Natural killer cell (primary cell): ENCODE measurements at places on chromosomes 5 and 9.

DNA sequence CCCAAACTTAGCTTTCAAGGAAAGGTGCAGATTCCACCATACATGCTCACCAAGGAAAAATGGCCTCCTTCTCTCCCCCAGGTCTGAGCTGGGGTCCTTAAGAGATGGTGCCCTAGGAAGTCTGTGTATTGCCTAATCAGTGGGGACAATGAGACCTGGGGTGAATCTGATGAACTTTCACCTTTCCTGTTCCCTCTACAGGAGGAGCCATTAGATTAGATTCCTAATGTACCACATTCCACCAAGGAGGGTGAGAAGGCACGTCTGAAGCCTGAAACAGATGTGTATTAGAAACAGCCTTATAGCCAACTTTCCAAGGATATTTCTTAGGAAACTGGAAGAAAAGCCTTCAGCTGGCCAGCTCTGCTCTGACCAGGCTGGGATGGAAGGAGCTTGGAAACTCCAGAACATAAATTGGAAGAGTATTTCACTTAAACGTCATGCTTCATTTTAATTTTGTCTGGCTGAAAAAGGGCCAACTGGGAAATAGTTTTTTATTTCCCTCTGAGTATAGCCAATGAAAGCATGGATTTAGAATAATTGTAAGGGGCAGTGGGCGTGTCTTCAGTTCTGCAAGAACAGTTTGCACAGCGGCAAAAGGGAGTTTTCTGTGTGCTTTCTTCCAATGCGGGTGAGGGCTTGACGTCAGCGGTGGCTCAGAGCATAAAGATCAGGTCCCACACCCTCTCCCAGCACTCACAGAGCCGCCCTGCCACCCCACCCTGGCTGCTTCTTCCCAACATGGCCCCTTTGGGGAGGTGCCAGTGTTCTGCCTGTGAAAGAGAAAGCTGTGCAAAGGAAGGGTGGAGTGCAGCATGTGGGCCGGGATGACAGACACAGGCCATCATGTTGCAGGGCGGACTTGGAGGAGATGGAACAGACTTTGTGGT, 210.9 kb downstream of the ESM1 start:
- DNase-seq, result no peak

DNA sequence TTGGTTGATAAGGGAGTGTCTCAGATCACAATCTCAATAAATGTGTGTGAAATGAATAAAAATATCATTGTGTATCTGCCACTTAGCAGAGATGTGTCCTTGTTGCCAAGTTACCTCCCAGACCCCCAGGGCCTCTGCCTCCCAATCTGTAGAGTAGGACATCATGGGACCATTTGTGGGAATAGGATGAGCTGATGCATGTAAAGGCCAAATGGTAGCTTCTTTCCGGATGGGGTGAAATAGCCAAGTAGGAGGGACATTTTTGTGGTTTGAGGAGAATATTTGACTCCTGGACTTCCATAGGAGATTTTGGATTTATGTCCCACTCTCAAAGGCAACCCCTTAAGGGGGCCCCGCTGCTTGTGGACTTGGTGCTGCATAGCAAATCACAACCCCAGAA, 82.6 kb upstream of the HRH2 start:
- no peak for DNase-seq

DNA sequence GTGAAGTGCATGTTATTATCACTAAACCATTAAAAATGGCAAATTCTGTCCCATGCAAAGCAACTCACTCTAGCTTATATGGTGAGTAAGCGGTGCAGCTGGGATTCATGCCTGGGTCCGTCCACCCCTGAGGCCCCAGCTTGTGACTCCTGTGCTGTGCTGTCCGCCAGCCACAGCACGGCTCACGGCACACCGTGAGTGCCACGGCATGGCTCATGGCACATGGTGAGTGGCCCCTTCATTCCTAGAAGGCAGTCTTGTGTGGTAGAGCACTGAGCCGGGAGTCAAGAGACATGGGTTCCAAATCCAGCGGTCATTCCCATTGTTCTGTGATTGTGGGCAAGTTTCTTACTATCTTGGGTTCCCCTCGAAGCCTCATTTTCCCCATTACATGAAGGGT, 18.8 kb downstream of the RGS3 start:
- DNase-seq, result no peak

DNA sequence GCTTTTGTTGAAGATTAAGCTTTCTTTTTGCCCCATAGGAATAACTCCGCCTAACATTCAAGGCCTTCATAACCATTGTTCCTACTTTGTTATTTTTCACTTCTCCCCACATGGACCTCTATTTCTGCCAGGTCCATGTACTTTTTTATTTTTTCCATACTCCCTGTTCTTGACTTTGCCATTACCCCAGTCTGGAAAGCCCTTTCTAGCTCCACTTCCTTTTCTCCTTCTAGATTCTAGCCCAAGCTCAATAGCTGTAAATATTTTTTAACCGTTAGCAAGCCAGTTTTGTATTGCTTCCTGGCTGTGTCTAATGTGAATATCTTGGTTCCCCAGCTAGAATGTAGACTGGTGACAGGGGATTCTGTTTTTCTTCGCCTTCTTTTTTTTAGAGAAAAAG, 26.1 kb downstream of the NCBP1 start:
- DNase-seq, result no peak

DNA sequence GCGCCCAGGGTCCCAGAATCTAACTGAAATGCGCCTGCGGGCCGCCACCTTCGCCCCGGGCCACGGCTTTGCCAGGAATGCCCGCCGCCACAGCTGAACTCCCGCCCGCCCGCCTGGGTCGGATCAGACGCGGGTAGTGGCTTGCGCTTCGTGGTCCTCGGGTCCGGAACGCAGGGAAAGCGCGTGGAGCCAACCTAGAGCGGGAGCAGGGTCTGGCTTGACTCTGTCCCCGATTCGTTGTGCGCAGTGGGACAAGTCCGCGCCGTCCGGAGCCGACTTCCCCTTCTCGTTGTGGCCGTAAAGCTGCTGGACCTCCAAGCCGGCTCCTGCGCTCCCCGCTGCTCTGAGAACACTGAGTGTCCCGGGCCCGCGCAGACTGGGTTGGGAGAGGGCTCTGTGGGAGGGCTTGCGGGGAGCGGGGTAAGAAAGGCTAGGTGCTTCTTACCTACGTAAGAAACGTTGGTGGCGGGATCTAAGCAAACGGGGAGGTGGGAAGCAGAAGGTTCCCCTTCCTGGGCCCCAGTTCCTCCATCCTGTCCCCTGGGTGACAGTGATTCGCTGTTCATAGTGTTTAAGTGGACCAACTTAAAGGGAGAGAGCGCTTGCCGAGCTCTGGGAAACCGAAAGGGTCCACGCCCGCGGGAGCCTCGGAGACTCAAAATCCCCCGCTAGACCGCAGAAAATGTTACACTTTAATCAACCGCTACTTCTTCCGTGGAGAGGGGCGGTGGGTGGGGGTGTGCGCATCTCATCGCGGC, 4.4 kb upstream of the FOXE1 start:
- DNase-seq, result peak; percentile 62

DNA sequence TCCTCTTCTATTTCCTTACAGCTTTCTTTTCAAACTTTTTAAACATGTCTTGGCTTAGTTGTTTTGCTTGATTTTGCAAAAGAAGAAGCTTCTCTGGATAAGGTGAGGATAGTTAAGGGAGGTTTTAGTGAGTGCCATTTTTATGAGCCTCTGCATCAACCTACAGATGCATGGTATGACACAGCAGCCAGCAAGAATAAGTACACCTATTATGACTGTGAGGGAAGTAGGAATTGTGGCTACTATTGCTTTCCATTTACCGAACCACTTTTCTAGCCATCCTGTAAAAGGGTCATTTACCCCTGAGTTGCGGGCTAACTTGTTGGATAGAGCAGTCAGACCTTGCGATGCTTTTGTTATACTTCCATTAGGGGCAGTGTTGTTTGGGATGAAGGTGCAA, 7.0 kb upstream of the TUT7 start:
- no peak for DNase-seq

DNA sequence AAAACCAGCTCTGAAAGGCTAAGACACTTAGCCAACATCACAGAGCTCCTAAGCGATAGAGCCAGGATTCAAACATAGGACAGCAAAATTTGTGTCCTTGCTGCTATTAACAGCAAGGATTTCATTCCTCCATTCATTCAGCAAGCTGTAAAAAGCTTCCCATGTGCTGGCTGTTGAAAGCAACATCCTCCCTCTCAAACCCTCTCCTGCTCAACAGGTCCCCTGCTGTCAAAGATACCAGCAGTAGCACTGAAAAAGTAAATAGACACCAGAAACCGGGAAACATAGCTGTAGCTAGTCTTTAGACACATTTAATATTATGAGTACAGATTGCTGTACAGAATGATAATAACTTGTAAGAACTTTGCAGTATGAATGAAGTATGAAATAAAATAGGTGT, 52.6 kb upstream of the ADAMTSL1 start:
- DNase-seq, result no peak

DNA sequence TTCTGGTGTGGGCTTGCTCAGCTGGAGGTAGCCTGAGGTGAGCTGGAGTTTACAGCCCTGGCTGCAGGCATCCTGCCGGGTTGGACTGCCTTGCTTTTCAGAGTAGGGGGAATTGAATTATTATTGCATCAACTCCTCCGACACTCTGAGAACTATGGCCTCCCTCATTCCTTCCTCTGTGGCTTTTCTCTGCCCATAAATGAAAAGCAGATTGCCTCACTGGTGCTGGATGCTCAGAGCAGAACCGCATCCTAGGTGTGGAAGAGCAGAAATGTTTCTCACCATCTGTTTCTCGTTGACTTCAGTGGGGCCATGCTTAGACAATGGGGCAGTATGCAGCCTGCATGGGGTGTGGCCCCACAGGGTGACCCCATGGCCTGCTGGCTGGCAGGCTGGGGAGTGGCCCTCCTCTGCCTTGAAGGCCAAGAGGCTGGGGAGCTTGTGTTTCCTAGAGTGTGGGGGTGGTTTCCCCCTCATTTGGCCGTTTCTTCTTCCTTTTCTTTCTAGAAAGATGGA, 27.3 kb upstream of the TGFBI start:
- DNase-seq, result no peak

DNA sequence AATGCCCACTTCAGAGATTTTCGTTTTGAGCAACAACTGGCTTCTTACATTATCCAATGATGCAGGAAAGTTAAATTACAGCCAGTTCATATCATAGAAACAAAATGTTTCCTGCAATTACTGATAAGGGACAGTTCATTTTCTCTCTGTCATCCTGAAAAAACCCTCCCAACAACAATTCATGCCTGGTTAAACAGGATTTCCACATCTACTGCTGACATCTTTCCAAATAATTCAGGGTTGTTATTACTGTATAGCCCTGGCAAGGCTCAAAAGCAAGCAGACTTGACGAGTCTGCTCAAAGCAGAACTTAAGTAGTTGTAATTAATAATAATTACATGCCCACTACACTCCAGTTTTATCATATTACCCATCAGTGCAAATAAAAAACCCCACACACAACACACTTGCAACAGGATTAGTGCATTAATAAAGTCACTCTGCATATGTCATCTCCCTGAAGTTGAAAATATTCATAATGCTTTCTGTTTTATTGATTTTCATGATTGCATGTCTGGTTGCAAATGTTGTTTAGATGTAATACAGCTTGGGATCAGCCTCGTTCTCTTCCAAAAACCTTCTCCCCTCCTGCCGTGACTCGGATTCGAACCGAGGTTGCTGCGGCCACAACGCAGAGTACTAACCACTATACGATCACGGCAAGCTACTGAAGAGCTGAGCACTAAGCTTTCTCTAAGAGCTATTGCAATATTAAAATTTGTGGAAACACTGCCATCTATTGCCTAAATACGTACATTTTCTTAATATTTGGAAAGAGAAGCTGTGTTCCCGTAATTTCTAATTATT, 119.6 kb upstream of the NFIB start:
- DNase-seq, result no peak

- no peak for DNase-seq
These were observed 164.9 kb downstream of the SLC24A2 start for GRCh38 chr9:19623941-19624340.

- DNase-seq, result no peak
These were observed 12.0 kb downstream of the RALGDS start for GRCh38 chr9:133108794-133109641.

DNA sequence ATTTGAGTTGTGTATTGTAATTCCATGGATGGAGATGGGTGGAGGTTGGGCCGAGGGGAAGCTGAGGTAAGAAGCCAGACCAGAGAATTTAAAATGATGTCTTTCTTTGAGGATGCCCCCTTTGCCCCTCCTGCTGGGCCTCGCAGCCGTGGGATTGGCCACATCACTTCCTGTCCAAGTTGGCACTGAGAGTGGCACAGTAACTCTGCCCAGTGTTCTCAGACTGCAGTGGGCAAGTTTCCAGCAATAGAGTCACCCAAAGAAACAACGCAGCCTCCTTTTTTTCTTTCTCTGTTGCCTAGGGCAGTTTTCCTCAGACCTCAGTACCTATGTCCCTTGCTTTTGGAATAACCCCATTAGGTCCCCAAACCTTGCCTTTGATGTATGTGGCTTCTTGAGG, 306.6 kb upstream of the DMRT1 start:
- no peak for DNase-seq

DNA sequence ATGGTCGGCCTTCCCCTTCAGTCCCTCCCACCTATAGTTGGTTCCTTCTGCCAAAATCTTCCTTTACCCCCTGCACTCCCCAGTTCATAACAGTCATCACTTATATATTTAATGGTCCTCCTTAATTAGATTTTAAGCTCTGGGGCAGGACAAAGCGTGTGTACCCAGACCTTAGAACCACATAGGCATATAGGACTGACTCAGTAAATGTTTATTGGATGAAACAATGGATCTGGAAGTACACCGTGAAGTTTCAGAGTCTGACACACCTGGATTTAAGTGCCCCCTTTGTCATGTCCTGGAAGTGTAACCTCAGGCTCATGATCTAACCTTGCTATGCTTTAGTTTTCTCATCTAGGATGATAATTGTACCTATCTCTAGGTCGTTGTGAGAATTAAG, 32.0 kb downstream of the STARD4 start:
- no peak for DNase-seq

GRCh38 chr9:19231126-19231903, 822 bp downstream of the DENND4C start:
- no peak for DNase-seq

DNA sequence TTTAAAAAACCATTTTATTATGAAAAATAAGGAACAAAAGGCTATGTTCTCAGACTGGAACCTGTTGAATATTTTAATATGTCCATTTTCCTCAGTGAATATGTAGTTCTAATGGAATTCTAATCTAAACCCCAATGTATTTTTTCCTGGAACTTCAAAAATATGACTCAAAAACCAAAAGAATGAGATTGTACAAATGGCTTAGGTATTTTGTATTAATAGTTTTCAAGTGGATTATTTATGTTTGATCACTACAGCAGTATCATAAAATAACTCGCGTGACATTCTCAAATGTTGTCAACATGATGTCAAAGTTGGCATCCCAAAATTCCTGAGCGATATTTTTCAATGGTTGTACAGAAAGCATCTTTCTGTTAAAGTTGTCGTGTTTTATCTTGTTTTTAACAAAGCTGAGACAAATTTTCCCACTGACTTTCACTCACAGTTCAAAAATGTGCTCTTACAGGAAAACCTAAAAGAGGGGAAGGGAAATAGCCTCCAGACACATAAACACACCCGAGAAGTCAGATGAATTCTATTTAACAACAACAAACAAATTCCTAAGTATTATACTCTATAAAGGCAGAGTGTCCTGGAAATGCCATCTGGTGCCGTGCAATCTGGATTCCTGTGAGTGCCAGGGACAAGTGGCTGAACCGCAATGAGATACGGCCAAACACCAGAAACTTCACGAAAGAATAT, 68.1 kb upstream of the TAS2R1 start:
- DNase-seq, result no peak

- DNase-seq, result no peak
These were observed 49.3 kb upstream of the SYNPO start for GRCh38 chr5:150590979-150591695.

GRCh38 chr9:134252084-134252830, 74.0 kb upstream of the RXRA start:
- no peak for DNase-seq
